ENCODE measurements at places on chromosomes 5 and 9.

DNA sequence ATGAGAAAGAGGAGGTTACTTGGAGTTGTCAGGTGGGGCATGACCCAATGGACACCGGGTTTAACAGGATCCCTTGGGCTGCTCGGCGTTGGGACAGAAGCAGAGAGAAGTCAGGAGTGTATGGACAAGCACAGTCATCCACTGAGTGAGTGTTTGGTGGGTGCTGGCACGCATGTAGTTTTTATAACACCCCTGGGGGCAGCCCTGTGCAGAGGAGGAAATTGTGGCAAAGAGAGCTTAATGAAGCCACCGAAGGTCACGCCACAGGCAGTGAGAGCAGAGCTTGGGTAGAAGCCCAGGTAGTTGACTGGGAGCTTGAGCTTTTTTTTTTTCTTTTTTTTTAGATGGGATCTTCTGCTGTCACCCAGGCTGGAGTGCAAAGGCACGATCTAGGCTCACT is 43.2 kb upstream of the IER5L start:
- no peak for DNase-seq

- DNase-seq, result no peak
Measured at GRCh38 chr9:88072831-88073375, 65.4 kb downstream of the SPATA31C2 start.

DNA sequence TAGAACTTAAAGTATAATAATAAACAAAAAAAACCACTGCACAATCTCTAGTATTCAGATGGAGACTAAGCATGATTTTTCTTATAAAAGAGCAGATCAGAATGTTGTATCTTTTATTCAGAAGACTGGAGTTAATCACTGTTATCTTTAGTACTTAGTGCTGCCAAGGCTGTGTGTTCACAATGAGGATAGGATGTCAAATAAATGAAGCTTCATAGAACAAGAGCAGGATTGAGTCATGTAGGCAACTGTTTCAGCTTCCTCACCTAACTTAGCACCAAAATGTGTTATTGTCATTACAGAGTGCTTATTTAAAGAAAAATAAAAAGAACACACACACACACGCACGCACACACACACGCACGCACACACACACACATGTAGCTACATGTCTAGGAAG is 58.1 kb upstream of the CDKN2B start:
- DNase-seq, result no peak

DNA sequence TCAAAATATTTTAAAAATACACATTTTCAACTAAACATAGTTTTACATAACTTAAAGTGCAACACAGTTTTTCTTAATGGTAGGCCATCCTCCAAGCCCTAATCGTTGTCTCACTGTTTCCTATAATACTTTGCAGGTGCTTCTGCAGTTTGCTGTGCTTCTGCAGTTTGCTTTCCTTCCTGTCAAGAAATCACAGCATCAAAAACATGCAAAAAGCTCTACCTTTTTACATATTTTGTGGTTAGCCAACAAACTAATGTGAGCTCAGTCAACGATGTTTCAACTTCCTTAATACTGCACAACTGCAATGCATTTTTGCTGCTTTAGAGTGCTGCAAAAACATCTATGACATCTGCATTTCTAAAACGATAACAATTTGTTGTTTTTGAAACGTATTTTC is 25.2 kb downstream of the EMB start:
- DNase-seq, result no peak

DNA sequence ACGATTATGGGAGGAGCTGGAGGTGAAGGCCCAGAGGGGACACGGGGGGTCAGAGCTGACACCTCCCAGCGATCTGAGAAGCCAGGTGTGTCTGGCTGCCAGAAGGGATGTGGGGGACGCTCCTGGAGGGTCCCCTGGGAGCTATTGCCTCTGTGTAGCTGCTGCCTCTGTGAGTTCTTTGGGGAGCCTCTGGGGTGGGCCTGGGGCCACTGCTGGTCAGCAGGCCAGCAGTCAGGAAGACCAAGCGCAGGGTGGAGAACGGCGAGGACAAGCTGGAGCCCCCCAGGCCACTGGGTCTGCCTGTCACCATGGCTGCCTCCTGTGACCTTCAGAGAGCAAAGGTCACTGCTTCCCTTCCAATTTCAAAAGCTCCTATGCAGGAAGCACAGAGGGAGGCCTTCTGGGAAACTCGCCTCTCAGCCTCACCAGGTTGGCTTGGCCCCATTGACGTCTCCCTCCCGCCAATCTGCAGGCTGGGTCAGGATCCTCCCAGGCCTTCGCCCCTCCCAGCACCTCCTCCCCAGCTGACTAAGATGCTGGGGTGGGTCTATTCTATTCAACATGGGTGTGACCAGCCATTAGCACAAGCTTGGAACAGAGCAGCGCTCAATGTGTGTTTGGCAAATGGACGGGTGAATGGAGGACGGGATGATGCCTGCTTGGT is 126.4 kb downstream of the GAPVD1 start:
- DNase-seq, result no peak
